ENCODE measurements at places on chromosomes 1 and 21. TPM values are rescaled to one million over a fixed set of nuclear protein-coding genes. Genes with fewer than 3 reads are reported as not detected.

The BRDT gene
- not detected for total RNA-seq

DNA sequence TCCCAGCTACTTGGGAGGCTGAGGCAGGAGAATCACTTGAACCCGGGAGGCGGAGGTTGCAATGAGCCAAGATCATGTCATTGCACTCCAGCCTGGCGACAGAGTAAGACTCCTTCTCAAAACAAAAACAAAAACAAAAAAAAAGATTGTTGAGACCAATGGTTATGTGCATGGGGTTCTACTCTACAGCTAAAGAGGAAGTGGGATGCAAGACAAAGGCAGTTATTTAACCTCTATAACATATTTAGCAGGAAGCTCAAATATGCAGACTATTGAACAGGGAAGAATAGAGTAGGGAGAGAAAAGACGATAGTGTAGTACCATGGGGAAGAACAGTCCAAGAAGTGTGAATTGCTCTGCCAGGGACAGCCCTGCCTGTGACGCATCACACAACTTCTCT is 227.7 kb downstream of the SMYD3 start:
- no peaks in the 10 kb centered on the region for H3K4me1 ChIP-seq
- H3K27me3 ChIP-seq: no peaks in the 10 kb centered on the region
- no peaks in the 10 kb centered on the region for H3K36me3 ChIP-seq
- no peak for DNase-seq
- H3K27ac ChIP-seq: no peak overlapping the region
- H3K4me3 ChIP-seq: no peak overlapping the region

GRCh38 chr1:199466961-199467360 is 560.5 kb upstream of the NR5A2 start:
- H3K4me3 ChIP-seq: no peak overlapping the region
- H3K36me3 ChIP-seq: no peaks in the 10 kb centered on the region
- no peaks in the 10 kb centered on the region for H3K4me1 ChIP-seq
- H3K27ac ChIP-seq: no peak overlapping the region
- DNase-seq: no peak
- no peaks in the 10 kb centered on the region for H3K27me3 ChIP-seq

The TCHHL1 gene
- not detected for total RNA-seq

DNA sequence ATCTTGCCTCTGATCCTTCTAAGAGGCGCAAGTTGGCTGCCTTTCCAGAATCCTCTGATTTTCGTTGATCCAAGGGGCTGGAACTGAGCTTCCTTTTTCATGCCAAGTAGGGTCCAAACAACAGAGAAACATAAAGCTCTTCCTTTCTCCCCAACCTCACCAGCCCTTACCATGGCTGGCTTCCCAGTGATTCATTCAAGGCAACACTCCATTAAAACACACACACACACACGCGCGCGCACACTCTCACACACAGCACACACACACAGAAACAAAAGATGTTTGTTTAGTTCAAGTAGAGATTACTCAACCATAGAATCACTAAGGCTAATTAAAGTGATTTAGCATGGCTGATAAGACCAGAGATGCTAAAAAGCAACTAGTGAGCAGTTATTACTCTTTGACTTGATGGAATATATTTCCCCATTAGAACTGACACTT is 13.0 kb upstream of the GUCA2A start:
- peaks cover 32% of the 10 kb centered on the region for H3K4me1 ChIP-seq
- H3K27me3 ChIP-seq: no peaks in the 10 kb centered on the region
- no peak overlapping the region for H3K27ac ChIP-seq
- H3K4me3 ChIP-seq: no peak overlapping the region

The KIF14 gene
- 0.28 TPM for total RNA-seq

Measured in adrenal gland (tissue), 19 donors.